ENCODE measurements at places on chromosomes 11 and 22. TPM values are rescaled to one million over a fixed set of nuclear protein-coding genes. Genes with fewer than 3 reads are reported as not detected.

Gene OR2AT4
- not detected for polyA plus RNA-seq

Gene RAB36
- polyA plus RNA-seq = 1.3 TPM

Gene MUC5AC
- polyA plus RNA-seq = 0.01 TPM

Gene FOXRED2
- 24.0 TPM for polyA plus RNA-seq

Gene ZNF280B
- polyA plus RNA-seq = 1.8 TPM

Gene DLG2
- polyA plus RNA-seq = 0.09 TPM

Gene HBG1
- not detected for polyA plus RNA-seq

Gene CHADL
- polyA plus RNA-seq = not detected

- no peak for DNase-seq
Observed at GRCh38 chr22:44884562-44884961, 125.2 kb downstream of the PHF21B start.

- no peak for DNase-seq
Observed at GRCh38 chr11:79503028-79503427, 62.2 kb upstream of the TENM4 start.

DNA sequence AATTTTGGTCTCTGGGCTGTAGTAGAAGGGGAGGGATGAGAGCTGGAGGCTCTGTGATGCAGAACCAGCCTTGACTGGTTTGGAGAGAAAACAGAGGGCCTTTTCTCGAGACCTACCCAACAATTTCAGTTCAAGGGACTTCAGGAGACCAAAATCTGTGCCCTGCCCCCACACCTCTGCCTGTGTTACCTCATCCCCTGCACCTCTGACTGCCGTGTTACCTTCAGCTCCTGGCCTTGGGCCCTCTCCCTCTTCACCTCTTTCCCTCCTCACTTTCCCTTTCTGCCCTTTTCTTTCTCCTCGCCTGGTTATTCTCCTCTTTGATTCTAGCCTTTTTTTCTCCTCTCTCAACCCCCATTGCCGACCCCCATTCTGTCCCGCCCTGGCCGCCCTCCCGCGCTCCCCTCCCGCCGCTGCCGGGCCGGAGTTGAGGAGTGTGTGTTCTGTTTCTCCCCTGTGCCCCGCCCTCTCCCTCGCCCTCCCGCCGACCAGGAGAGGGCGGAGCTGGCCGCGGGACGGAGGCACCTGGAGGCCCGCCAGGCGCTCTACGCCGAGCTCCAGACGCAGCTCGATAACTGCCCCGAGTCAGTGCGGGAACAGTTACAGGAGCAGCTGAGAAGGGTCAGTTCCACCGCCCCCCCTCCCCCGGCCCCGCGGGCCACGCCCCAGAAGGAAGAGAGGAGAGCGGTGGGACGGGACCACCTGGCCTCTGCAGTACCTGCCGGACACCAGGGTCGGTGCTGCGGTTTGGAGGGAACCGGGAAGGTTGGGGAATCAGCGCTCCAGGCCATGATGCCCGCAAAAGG is 27.2 kb downstream of the PHLDB1 start:
- no peak for DNase-seq

- no peak for DNase-seq
Observed at GRCh38 chr11:47071341-47071740, 105.3 kb downstream of the ARFGAP2 start.

GRCh38 chr11:120789391-120789790 is 234.5 kb upstream of the TBCEL start:
- no peak for DNase-seq

- no peak for DNase-seq
Observed at GRCh38 chr11:83046621-83047172, 25.0 kb downstream of the RAB30 start.

- no peak for DNase-seq
Observed at GRCh38 chr11:4680341-4680740, 17.3 kb downstream of the OR51E2 start.

DNA sequence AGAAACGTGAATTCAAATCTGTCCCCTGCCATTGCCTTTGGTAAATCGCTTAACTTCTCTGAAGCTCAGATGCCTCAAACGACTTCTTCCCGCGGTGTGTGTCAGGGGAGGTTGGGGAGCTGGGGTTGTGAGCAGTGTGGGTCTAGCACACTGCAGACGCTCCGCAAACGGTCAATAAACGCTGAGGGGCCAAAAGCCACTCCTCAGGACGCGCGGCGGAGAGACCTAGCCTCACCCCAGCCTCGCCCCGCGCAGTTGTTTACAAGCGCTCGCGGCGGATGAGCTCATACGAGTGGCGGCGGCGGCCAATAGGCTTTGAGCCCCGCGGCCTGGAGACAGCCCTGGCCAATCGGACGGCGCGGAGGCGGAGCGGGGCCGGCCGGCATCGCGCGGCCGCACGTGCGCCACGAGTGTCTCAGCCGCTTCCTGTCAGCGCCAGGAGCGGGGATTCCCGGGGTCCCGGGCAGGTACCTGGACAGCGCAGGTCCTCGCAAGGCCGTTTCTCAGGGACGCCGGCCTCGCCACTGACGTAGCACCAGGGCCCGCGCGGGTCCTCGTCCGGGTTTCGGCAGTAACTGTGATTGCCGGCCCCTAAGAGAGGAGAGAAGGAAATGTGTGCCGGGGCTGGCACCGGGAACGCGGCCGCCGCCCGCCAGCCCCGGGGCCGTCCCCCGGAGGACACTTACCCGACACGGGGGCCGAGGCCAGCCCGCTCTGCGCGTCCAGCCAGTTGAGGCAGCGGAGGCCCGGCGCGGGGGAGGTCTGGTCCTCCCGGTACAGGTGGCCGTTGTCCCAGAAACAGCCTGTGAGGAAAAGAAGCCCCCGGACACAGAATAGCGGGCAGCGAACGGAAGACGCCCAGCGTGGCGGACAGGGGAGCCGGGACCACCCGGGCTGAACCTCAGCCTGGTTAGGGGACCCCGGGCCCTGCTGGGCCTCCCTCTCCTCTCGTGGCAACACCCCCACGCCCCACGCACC is 1.5 kb downstream of the PIK3IP1 start:
- DNase-seq = peak; percentile 48

DNA sequence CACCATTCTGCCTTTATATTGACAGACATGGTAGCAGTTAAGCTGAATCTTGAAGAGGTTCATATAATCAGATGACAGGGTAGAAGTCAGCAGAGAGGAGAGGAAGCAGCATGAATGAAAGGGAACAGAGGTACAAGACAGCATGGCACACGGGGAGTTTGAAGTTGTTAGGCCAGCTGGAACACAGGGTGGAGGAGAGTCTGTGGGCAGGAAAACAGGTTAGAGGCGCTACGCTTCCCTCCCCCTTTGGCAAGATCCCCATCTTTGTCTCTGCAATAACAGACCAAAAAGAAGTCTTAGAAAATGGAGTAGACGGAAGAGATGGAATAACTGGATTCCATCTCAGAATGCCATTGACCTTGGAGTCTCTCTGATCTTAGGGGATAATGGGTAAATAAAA is 20.0 kb upstream of the NDUFC2 start:
- no peak for DNase-seq

DNA sequence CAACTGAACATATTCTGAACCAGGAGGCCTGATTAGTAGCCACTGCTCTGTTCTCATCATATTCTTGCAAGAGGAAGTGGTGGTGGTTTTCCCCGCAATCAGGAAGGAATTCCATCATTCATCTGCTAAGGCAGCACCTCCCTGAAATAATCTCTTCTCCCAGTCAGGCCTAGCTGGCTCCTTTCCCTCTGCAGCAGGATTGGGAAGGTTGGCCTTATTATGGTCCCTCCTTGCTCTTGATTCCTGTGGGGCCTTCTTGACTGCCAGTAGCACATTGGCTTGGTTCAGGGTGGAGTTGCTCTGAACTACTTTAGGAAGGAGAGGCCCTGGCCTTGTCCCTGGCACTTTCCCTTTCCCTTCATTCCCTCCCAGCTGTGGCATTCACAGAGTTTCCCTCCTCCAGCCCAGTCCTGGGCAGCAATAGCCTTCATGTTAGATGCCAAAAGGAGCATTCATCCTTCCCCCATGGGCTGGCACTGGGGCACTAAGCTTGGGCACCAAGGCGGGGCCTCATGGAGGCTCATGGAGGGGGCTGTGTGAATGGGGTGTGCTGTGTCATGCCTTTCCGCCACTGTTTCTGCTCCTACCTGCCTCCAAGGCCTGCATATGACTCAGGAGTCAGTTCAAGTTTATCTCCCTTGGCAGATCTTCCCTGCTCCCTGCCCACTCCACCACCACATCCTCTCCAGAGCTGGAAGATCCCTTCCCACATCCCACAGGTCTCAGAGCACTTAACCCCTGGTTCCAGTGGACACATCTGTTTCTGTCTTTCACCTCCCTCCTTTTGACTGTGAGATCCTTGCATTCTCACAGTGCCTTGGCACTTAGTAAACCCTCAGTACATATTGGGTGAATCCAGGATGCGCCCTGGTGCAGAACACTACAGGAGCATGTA is 27.6 kb upstream of the CD44 start:
- no peak for DNase-seq

DNA sequence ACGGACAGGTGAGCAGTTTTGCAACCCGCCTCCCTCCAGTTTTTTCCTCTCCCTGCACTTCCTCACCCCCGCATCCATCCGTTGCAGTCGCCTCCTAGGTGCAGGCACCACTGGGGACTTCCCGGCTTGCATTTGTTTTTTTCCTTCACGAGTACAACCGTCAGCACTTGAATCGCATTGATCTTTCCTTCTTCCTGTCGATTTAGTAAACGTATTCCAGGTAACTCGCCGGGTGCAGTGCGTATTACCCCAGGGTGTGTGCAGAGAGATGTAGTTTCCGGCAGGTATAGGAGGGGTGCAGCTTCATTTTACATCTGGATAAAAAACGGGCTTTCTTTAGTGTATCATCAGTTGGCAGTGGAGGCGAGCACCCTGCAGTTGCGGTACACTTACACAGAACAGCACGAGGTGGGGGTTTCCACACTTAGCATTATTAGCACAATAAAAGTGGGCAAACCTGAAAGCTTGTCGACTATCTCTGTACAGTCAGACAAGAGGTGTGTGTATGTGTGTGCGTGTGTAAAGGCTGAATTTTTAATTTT is at the start of gene SORL1-AS1:
Gene SORL1-AS1 (minus strand): TSS at position 359 of the 542 bp plus-strand sequence.
- DNase-seq = no peak

GRCh38 chr11:27250867-27251665 is 111.9 kb downstream of the CCDC34 start:
- DNase-seq = no peak

- no peak for DNase-seq
Observed at GRCh38 chr11:113531083-113531482, 55.9 kb upstream of the DRD2 start.

DNA sequence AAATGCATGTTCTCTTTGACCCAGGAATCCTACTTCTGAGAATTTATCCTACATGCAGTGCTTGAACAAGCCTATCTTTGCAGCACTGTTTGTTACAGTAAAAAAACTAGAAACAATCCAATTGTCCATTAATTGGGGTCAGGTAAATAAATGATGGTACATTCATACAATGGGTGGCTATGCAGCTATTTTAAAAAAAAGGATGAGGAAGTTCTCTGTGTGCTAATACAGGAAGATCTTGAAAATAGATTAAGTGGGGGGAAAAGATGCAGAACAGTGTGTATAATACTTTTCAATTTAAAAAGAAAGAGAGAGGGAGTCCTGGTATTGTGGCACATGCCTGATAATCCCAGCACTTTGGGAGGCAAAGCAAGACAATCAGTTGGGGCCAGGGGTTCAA is 9.5 kb upstream of the CREB3L1 start:
- DNase-seq = no peak

- DNase-seq = no peak
Observed at GRCh38 chr11:129290966-129291365, 84.7 kb upstream of the BARX2 start.

DNA sequence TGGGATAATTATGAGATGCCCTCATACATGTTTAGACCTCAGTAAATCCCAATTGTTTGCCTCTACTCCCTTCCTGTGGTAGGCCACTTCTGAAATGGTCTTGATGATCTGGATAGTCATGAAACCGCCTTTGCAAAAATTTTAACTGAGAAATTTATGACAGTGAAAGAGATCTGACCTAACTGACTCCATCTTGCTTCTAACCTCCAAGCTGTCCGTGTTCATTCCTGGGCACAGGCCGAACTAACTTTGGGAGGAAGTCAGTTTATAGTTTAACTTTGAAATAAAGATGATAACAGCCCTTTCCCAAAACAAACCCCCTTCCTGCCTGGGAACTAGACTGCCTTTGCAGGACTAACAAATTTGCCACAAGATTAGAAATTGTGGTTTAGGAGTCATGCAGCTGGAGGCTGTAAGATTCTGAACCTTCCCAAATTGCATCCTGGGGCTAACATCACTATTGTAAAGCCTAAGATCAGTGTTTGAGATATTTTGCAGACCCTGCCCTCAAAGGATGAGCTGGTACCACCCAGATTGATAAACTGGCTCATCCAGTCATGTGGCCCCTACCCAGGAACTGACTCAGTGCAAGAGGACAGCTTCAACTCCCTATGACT is 19.9 kb upstream of the CTR9 start:
- no peak for DNase-seq

GRCh38 chr11:17394743-17395390 is 6.4 kb upstream of the KCNJ11 start:
- no peak for DNase-seq

DNA sequence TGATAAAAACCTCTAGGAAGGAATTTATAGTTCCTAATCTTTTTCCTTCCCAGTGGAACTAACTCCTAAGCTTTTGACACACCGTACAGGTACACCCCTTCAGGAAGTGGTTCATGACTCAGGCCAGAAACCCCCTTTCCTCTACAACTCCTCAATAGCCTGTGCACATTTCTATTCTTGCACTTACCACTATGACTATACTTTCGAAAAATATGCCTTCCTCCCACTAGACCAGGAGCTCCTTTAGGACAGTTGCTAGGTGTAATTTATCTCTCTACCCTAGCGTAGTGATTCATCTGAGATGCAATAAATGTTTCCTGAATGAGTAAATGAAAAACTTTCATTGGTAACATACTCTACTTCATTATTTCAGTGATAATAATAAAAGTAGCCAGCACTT is 14.5 kb downstream of the MAP6 start:
- peak; percentile 63 for DNase-seq
